ENCODE measurements at places on chromosomes 16 and 17.

DNA sequence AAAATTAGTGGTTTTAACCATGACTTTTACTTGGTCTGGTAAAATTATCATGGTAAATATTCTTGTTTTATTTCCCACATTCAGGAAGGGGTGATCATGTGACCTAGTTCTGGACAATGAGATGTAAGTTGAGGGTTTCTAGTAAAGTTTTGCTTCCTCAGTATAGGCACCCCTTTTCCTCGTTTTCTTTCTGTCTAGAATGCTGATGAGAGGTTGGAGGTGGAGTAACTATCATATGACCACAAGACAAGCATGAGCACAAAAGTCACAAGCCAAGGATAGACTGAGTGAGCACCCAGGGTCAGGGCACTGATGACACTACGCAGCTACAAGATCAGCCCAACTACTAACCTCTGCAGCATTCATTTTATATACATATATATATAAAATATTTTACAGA is 53.9 kb downstream of the MYO1D start:
- DNase-seq: no peak

DNA sequence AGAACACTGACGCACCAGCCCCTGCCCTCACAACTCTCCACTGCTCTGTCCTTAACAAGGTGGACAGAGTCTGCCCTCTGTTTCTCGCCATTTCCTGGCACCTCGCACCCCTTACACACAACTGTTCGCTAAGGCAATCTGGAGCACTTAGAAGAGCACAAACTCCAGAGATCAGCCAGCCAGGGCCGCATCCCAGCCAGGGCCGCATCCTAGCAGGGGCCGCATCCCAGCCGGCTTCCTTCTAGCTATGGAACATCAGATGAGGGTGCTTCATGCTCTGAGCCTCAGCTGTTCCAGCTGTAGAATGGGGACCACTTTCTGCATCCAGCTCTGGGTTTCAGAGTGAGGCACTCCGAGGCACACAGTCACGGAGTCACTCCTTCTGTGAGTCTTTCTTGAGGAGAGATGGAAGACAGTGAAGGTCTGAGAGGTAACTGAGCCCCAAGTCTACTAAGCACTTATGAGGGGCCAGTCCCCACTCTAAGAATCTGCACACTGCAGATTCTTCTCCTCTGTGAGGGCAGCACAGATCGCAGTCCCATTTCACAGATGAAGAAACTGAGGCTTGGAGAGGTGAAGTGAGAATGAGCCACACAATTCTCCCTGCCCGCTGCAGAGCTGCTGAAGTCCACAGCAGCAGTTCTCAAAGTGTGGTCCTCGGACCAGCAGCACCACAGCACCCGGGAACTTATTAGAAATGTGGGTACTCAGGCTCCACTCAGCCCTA is 20.9 kb downstream of the COTL1 start:
- DNase-seq: no peak

GRCh38 chr16:31087971-31088370 is 772 bp downstream of the PRSS53 start:
- DNase-seq: no peak

GRCh38 chr17:57284583-57284982 is 28.3 kb downstream of the MSI2 start:
- DNase-seq: peak; percentile 17

GRCh38 chr16:49833085-49833484 is 22.8 kb downstream of the ZNF423 start:
- DNase-seq: no peak

GRCh38 chr16:67409631-67410030 is 6.6 kb downstream of the ZDHHC1 start:
- no peak for DNase-seq

- no peak for DNase-seq
Observed at GRCh38 chr16:12613131-12613991, 190.3 kb downstream of the CPPED1 start.

GRCh38 chr17:16987066-16987829 is 15.3 kb upstream of the TNFRSF13B start:
- no peak for DNase-seq

DNA sequence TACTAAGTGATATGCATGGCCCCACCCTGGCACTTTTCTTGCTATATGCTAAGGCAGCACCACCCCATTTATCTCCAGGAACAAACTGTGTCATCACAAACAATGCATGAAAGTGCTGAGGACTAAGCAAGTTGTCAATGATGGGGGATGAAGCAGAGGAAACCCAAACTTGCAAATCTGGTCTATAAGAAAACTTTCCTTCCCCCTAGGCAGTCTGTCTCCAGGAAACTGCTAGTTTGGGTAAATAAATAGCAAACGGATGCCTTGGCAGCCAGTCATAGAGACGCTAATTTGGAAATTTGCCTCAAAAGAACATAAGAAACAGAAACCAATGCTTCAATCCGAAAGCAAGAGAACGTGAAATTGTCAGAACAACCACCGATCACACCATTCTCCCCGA is 5.6 kb upstream of the HSBP1 start:
- DNase-seq: no peak

DNA sequence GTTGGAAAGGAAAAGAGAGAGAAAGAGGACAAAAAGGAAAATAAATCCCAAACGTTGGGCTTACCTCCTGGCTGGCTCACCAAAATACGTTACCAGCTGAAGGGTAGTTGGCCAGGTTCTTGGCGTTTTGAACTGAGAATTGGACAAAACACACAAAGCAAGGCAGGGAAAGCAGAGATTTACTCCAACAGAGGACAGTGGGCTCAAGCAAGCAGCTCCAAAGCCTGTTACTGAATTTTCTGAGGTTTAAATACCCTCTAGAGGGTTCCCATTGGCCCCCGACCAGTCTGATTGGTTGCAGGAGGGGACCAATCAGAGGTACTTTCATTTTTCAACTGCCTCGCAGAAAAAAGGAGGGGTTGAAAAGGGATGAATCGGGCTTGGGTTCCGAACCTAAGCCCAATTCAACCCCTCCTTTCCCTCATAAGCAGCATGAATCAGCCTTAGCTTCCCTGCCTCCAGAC is 55.6 kb upstream of the ALOX12 start:
- no peak for DNase-seq

GRCh38 chr17:29612094-29612403 is 10.7 kb downstream of the CORO6 start:
- DNase-seq: no peak

DNA sequence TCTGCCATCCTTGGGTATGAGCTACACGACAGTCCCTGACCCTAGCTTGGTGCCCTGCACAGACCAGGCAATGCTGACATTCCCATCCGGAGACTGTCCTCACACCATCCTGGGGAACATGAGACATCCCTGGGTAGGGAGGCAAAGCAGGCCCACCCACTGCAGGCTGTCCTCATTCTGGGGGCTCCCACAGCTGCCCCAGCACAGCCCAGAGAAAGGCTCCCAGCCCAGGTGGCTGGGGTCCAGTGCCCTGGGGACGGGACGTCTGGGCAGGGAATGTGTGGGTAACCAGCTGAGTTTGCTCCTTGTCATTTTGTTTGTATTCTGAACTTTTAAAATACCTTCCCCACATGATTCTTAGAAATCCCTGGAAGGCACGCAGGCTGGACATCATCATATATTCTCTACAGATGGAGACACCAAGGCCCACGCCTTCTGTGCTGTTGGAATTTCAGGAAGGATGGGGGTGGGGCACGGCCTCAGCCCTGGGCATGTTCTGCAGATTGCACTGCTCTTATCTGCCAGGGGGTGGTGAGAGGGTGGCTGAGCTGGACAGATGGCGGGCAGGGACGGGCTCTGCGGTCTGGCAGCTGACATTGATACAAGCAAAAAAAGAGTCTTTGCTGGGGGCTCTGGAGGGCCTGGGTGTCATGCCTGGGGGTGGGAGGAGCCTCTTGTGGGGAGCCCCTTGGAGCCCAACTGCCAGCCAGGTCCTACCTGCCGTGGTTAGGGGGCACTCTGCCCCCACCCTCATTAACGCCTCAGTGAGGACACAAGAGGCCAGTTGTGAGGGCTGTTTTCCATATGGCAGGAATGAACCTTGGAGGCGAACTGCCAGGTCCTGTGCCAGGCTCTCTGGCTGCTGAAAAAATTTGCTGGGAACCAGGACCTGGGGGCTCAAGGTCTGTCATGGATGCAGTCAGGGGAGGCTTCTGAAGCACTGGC is 28.4 kb downstream of the LRRC75A start:
- DNase-seq: no peak

DNA sequence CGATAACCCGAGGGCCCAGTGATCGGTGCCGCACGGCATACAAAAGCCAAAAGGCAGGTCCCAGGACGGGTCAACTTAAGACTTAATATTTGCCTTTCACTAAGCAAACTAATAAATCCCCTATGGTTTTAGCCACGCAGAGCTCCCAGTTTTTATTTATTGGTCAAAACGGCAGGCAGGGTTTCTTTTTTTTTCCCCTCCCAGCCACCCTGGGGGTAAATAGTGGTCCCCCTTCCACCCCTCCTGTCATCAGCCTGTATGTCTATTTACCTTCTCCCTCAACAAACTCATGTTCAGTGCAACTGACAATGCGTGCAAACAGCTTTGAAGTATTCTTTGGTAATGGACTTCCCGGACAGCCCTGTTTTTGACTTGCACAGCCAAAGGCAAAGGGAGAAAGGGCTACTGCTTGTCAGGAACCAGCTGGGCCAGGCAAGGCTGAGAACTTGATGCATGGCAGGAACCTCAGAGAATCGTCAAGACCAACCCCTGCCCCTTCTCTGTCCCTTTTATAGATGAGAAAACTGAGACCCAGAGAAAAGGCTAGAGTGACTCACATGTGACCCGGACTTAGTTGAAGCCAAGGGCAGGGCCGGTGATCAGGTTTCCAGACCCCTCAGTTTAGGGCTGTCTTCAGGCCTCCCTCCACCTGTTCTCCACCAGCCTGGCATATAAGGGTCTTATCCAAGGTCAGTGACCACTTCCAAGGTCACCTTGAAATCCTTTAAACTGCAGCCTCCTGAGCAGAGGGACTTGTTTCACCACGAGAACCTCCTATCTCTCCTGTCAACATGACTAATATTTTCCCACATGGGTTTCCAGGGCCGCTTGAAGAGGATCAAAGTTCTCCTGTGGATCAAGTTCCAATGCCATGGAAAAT is 279.0 kb downstream of the SOX9 start:
- DNase-seq: no peak

DNA sequence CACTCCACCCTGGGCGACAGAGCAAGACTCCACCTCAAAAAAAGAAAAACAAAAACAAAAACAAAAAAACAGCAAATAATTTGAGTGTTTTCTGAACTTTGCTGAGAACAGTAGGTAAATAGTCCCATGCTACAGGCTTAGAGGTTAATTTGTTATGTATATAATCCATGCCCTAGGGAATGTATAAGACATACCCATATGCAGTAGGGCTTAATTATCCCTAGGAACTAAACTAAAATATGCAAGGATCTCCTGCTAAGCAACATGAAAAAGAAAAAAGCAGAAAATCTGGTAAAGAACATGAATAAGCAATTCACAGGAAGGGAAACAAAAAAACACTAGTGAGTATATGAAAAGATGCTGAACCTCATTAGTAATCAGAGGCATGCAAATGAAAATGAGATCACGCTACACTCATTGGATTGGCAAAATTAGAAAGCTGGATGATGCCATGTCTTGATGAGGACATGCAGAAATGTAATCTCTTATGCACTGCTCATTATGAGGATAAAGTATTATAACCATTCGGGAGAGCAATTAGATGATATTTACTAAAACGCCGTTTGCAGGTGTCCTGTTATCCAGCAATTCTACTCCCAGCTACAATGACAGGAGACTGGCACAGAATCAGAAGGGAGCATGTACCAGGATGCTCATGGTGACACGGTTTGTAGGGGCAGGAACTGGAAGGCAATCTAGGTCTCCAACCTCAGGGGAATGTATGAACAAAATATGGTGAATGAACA is 5.6 kb downstream of the KCTD13 start:
- DNase-seq: no peak

DNA sequence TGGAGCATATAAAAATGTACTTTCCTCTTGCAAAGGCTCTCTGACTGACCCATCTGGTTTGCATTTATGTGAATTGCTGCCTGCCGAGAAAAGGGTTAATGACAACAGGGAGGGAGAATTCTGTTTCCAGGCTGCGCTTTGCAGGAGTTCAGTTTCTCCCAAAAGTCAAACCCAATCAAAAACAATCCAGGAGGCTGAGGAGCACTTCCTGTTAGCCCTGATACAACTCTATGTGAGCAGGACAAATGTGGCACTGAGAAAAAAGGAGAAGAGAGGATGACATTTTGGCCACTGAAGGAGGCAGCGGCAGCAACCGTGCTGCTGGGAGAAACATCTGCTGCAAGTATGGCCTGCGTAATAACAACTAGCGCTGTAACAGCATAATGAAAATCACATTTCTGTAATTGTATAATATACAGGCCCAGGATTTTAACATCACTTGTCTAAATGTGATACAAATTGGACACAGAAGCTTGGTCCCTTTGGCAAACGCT is 26.8 kb upstream of the ELAC2 start:
- no peak for DNase-seq

GRCh38 chr16:77820340-77820739 is 32.0 kb downstream of the VAT1L start:
- no peak for DNase-seq

- DNase-seq: no peak
Observed at GRCh38 chr17:44384281-44384822, 5.1 kb downstream of the ITGA2B start.

- DNase-seq: no peak
Observed at GRCh38 chr17:49051269-49051668, 54.1 kb downstream of the IGF2BP1 start.

DNA sequence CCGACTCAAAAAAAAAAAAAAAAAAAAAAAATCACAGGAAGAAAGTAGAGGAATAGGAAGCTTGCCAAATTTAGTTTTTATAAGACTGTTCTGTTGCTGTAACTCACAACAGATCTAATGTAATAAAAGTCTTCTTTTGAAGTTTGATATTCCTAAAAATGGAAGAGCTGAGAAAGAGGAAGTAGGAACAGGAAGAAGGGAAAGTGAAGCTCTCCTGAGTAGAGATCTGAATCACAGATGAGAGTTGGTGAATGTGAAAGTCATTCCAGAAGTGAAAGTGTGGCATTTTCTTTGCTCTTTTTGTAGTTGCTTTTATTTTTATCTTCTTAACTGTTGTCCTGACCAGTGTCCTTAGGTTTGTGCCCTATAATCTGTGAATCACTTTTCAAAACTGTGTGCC is 2.1 kb downstream of the NMT1 start:
- no peak for DNase-seq

DNA sequence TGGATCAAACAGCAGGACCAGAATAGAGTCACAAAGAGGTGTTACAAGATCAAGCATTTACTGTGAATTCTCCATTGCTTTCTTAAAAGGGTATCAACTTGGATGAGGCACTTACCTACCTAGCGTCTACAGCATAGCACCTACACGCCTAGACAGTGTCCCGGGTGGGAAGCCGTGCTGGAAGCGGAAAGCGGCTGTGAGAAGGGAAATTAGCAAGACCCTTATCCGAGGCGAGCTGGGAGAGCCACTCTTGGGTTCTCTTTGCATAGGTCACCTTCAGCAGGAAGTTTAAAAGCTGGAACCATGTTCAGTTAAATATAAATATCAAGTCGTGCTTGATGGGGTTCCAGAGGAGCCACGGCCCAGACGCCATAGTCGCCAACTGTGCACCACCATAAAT is 46.3 kb downstream of the TRARG1 start:
- DNase-seq: no peak

- DNase-seq: no peak
Observed at GRCh38 chr17:48961516-48962233, 6.7 kb downstream of the GIP start.

- DNase-seq: peak; percentile 67
Observed at GRCh38 chr17:1515640-1516387, 598 bp downstream of the INPP5K start.

GRCh38 chr17:66468241-66469087 is 166.1 kb downstream of the PRKCA start:
- DNase-seq: no peak

All from naive B cell (primary cell).